ENCODE measurements at places on chromosomes 6 and 20.

- DNase-seq, result peak; percentile 76
Observed at GRCh38 chr6:44268095-44268628, 2.1 kb upstream of the TMEM151B start.

- no peak for DNase-seq
Observed at GRCh38 chr6:26197636-26197932, 110.4 kb downstream of the HFE start.

DNA sequence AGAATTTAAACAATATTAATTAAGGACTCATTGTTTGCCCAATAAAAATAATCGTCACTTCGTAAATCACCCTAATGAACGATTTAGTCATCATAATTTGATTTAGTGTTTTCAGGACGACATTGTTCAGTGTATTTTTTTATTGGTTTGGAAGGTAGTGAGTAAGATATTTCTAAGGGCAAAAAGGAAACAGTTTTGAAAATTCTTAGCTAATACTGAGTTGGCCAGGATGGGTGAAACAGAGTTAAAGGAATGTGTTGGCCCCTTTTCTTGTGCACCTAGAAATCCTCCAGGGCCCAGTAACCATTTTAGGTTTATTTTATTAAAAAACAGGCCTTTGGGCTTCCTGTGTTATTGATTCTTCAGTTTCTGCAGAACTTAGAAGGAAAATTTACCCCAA, 25.3 kb downstream of the ANKS1A start:
- no peak for DNase-seq

GRCh38 chr20:33828326-33828844, 17.2 kb downstream of the CHMP4B start:
- no peak for DNase-seq

DNA sequence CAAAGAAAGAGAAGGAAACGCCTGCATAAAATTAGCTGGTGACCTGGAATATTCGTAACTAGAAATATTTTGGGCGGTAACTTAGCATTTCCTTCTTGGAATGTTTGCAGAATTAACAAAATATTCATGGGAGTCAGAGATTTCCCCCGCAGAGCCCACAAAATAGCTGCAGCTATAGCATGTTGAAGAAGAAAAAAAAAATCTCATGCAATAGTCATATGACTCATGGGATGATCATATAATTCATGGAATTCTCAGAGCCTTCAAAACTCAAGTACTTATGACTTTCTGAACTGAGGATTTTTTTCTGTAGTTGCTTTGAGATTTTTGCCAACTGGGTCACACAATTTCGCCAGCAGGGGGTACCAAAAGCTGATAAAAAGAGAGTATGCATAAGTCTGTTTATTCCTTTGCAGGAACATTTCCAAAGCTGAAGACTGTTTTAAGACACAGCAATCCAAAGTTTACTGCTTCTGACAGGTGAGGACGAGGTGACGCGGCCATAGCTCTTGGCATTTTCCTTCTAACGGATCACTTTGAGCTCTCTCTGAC, 586.0 kb upstream of the CHD6 start:
- DNase-seq, result no peak

DNA sequence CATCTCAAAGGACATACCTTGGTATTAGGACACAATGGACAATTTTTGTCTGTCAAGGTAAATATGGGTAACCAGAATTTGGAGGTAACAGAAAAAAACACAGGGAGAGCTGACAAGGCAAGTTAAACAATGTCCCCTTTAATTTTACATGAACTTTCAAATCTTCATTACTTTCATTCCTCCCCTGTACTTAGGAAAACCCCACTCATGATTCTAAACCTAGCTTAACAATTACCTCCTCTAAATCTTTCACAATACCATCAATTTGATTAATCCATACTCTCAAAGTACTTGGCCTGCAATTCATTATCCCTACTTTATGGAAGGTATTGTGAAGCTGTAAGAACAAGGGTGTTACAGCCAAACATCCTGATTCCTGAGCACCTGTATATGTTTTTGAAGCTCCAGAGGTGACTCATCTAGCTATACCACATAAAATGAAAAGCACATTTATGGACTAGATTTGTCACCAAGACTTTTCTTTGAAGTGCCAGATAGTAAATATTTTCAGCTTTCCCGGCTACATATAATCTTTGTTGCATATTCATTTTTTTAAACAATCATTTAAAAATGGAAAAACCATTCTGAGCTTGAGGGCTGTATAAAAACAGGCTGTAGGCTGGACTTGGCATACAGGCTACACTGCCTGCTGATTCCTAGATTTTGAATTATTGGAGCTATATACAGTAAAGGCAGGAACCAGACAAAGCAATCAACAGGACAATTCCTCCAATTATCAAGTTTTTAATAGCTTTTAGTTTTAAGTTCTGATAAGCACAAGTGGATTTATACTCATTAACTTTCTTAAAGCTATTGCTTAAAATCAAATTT, 22.9 kb downstream of the DEK start:
- DNase-seq, result no peak

- no peak for DNase-seq
Observed at GRCh38 chr6:127190552-127190951, 72.1 kb downstream of the RSPO3 start.

GRCh38 chr20:48359692-48360341, 468.0 kb downstream of the PREX1 start:
- DNase-seq, result no peak

GRCh38 chr6:154012852-154013251, 26.2 kb upstream of the OPRM1 start:
- DNase-seq, result no peak

GRCh38 chr6:12203001-12203400, 87.2 kb upstream of the EDN1 start:
- DNase-seq, result no peak

GRCh38 chr6:167712731-167713475, 113.8 kb upstream of the AFDN start:
- no peak for DNase-seq

- DNase-seq, result no peak
Observed at GRCh38 chr6:127207591-127208120, 59.0 kb upstream of the RNF146 start.

- DNase-seq, result no peak
Observed at GRCh38 chr20:1900321-1900801, 5.2 kb downstream of the SIRPA start.

GRCh38 chr6:169165561-169166300, 87.9 kb downstream of the THBS2 start:
- DNase-seq, result no peak

- DNase-seq, result no peak
Observed at GRCh38 chr6:25320459-25320858, 41.3 kb downstream of the CARMIL1 start.

GRCh38 chr6:79985128-79985527, 19.3 kb upstream of the TTK start:
- no peak for DNase-seq

DNA sequence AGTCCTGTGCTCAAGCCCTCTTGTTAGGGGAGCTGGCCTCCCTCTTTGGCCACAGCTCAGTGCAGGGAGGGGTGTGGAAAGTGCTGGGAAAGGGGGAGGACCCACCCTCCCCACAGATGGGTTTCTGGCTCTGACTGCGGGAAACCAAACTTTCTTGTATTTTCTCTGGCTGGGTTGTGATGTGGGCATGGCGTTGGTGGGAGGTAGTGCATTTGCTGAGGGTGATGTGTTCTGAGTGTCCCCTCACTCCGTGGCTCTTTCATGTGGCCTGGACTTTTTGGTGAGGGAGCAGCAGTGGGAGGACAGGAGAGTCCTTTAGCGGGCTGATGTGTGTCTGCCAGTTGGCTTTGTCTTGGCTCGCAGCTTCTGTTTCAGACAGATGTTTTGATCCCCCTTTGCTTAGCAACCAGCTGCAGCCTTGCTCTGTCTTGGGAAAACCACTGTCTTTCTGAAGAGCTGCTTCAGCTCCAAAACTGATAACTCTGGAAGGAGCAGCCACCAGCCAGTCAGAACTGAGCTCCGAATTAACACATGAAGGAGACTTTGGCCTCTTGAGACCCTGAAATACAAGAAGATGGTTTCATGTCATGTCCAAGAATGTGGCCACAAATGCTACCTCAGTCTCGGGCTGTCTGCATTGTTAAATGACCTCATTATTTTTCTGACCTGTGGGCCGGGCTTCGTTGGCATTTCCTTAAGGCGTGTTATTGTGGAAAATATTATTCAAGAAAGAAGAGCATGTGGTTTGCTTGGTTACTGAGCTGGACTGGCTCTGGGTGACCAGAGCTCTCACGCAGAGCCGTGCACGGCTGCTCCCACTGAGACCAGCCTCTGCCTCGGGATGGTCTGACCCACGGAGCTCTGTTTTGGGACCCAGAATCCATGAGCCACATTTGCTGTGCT, 21.5 kb downstream of the SYNJ2 start:
- DNase-seq, result peak; percentile 74

- peak; percentile 65 for DNase-seq
Observed at GRCh38 chr20:856361-856775, 22.9 kb downstream of the FAM110A start.

- no peak for DNase-seq
Observed at GRCh38 chr6:32133786-32134185, 3.7 kb upstream of the FKBPL start.

DNA sequence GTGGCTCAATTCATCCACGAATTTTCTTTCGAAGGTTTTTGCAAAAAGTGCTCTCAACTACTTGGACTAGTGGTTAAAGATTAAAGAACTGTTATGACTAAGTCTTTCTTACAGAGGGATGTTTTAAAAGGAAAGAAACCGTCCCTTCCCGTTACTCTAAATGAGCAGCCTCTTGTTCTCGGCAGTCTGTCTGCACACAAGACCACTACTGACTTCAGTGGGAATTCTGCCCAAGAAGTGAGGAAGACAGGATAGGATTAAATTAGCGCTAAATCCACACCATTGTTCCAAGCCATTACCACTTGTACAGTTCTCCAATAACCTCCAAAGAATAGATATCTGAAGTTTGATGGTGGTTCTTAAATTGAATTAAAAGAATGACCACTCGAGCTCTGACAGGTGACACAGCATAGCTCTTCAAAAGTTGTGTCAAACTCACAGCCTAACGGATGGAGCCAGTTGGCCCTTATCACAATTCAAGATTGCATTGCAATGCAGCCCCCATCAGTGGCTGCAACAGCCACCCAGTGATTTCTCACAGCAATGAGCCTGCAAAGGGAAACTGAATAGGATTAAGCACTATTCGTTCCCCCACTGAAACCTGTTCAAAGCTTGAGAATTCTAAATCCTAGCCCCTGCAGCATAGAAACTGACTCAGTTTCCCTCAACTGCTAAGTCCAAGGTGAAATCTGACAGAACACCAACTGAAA, 1.8 kb downstream of the EPB41L2 start:
- DNase-seq, result no peak

- DNase-seq, result peak; percentile 8
Observed at GRCh38 chr6:93416571-93417420, 2.6 kb downstream of the EPHA7 start.

GRCh38 chr6:90982051-90982450, 395.2 kb upstream of the MAP3K7 start:
- no peak for DNase-seq

DNA sequence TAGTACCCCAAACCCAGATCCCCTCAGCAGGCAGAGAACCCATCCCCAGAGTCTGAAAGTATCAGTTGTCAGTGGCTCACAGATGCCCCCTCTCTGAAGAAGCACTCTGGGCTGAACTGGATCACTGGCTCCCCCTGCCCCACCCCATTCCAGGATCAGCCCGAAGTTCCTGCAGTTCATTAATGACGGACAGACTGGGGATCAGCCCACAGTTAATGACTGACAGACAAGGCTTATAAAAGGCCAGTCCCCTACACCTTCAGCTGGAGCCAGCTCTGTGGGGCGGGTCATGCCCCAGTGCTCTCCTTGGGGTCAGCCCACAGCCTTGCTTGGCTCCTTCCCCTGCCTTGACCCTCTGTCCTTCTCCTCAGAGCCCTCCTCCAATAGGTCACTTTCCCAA, 21.7 kb downstream of the KIAA1755 start:
- no peak for DNase-seq

DNA sequence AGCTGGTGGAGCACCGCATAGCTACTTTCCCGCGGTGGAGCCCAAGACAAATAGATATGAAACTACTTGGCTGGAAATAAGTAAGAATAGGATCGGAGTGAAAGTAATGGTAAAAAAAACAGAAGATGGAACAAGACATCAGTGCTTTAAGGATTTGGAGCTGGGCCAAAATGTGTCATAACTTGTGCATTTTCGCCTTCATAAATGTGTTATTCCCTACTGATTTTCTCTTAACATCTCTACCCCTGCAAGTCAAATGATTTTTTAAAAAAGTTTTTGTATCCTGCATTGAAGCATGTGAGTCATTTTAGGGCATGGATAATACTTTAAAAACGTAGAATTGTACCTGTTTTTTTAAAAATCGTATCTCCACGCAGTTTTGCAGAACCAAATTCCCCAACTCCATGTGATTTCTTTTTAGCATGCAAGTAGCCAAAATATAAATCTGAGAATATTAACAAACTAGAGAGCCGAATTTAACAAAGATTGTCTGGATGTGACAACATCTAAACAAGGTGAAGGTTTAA, 882 bp upstream of the FAM184A start:
- no peak for DNase-seq

- DNase-seq, result no peak
Observed at GRCh38 chr6:33816911-33817310, 13.1 kb upstream of the MLN start.

Measured in activated CD4-positive, alpha-beta T cell treated with anti-CD3 and anti-CD28 coated beads for 36 hours (primary cell).